GDM1 (cell line): ENCODE measurements at places on chromosomes 3 and 15.
A peak's percentile ranks its signal among the peaks of the same experiment; 100 is the strongest.

DNA sequence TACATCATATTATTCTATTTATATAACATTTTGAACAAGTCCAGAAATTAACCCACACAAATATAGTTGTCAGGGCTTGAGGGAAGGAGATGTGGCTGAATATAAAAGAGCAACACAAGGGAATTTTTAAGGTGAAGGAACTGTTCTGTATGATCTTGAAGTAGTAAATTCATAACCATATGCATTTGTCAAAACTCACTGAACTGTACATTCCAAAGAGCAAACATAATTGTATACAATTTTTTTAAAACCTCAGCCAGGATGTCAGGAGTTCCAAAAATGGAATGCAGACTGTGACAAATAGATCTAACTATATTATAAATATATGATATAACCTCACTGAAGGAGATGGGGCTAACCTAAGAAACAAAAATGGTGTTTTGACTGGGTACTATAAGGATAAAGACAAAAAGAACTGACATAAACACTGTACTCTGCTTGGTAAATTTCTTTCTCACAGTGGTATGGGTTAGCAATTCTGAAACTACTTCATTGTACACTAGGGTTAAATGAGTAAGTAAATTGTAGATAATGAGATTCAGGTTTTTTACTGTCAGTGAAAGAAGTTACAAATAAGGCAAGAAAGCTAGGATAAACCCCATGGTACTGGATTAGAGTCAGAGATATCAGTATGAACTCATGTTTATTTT, 14.4 kb downstream of the GOLGB1 start:
- no peak for DNase-seq

DNA sequence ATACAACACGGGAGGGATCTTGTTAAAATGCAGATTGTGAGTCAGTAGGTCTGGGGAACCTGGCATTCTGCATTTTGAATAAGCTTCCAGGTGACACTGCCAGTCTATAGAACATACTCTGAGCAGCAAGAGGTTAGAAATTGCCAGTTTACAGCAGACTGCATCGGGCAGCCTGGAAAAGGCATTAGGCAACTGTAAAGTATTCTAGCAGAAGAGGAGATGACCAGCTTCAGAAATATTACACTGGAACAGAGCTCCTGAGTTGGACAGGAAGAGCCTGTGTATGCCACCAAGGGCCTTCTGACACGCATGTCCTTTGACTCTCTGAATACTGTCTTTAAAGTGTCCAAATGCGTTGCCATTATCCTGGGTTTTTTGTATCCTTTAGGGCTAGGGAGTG, 2.5 kb upstream of the ACAN start:
- no peak for DNase-seq

GRCh38 chr3:127366383-127366782, 78.5 kb upstream of the PRR20G start:
- no peak for DNase-seq

- DNase-seq: no peak
Measured at GRCh38 chr15:67824197-67824968, 926 bp upstream of the SKOR1 start.

GRCh38 chr15:77620297-77620696, 12.4 kb downstream of the LINGO1 start:
- DNase-seq: no peak

DNA sequence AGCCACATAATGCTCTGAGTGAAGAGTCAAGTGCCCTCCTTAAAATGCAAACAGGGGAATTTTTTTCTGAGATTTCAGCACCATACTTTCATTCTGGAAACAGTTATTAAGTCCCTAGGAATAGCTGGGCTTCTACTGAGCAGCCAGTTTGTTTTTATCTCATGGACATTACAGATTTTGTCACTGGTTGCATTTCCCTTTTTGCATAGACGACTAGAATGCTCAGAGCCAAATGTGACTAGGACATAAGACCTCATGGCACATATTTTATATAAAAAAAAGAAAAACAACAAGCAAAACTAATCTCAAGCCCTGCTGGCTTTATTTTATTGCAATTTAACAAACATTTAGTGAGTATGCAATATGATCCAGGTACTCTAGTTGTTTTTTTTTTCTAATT, 112.7 kb upstream of the NANOGP8 start:
- DNase-seq: no peak

- DNase-seq: no peak
Measured at GRCh38 chr15:38788918-38789317, 224.3 kb upstream of the RASGRP1 start.

- no peak for DNase-seq
Measured at GRCh38 chr3:128524374-128525299, 31.6 kb upstream of the GATA2 start.

DNA sequence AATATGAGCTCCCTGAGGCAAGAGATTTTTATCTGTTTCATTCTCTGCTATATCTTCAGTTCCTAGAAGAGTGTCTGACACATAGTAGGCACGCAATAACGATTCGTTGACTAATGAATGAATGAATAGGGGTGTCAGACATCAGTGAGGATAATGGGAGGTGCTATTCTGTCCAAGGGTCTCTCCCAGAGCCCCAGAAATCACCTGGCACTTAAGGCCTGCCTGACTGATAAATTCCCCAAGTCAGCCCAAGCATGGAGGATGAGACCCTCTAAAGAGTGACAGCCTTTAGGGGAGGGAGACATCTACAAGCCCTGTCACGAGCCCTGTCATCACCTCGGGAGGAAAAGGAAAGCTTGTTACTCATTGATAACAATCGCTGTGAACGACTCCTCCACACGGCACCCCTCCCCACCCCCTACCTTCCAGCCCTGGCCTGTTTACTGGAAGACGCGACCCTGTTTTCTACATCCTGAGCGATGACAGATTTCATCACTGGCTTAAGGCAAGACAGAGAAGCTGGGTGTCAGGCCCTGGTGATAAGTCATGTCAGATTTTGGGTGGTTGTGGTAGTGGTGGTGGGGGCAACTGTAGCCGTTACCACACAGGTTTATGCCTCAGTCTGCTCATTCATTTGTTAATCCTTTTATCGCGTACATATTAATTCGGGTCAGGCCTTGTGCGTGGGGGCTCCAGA, 23.1 kb downstream of the BHLHE40 start:
- peak; percentile 67 for DNase-seq

GRCh38 chr3:190497811-190498210, 16.1 kb upstream of the IL1RAP start:
- no peak for DNase-seq

- DNase-seq: no peak
Measured at GRCh38 chr3:16073203-16073602, 101.3 kb upstream of the GALNT15 start.

DNA sequence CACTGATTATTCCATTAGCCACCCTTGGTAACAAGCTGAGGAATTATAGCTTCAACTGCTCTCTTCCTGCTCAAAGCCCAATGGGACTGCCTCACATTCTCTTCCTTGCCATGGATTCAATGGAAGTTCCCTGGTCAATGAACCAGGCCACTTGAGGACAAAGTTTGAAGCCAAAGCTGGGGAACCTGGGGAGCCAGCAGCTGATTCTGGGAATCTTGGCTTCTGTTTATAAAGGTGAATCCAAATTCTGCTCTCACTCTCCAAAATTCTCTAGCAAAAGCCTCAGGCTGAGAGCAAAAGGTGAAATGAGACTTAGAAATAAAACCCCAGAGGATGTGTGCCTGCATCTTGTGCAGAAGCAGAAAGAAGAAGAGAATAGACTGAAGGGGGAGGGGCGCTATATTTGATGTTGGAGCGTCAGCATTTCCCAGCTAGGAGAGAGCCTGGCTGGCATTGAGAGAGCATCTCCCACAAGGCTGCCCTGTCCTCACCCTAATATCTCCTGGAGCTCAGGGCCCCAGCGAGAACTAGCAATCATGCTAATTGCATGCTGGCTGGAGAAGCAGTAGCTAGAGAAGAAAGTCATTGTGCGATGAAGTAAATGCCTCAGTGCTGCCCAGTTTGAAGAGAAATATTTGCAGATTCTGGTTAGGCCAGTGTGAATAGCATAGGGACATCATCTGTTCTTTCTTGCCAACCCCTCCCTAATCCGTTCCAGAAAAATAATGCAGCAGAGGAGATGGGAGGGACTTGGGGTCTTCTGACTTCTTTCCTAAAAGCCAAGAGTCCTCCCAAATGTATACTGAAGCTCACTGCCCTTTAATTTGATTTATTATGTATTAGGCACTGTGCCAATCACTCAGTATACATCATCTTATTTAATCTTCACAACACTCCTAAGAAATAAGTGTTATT, 34.9 kb upstream of the GAP43 start:
- DNase-seq: no peak

- peak; percentile 90 for DNase-seq
Measured at GRCh38 chr15:80160570-80161156, 7.9 kb downstream of the FAH start.

- DNase-seq: no peak
Measured at GRCh38 chr15:57537072-57537471, 54.6 kb upstream of the MYZAP start.

DNA sequence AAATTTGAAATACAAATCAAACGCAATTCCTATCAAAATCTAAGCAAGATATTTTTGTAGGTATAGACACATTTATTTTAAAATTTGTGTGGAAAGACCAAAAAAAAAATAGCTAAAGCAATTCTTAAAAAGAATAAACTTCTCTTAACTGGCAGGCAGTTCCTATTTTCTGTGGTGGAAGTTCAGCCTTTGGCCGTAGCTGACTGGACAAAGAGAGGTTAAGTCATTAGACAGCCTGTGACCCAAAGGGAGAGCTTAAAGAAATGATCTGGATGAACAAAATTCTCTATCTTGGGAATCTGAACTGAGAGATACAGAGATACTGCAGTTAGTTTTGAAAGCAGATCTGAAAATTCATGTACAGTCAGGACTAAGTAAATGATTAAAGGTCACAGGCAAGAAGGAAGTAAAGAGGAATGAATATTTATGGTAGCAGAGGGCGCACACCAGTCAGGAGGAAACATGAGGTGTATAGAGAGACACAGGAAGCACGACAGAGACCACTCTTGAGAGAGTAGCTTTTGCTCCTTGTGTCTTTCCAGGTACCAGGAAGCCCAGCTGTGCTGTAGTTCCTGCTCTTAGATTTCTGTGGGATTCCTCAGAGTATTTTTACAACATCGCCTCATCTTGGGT, 57.5 kb downstream of the TPRG1 start:
- DNase-seq: no peak

GRCh38 chr15:73572296-73572695, 60.9 kb downstream of the NPTN start:
- no peak for DNase-seq

DNA sequence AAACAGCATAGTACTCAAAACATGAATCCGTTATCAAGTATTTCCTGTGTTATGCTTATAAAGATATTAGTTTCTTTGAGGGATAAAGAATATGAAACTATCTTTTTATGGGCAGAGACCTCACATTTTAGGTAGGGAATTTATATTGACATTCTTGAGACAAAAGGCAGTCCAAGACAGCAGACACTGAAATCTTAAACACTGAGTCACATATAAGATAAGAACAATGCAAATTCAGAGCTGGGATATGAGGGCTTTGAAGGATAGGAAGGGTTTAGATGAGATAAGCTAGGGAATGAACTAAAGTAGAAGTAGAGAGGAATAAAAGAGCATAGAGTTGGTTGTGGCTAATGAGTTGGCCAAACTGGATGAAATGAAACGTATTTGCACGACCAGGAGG, 58.4 kb downstream of the ASTE1 start:
- no peak for DNase-seq

GRCh38 chr3:37793889-37794591, 67.6 kb upstream of the CTDSPL start:
- no peak for DNase-seq
